ENCODE measurements at places on chromosomes 4 and X.
A peak's percentile ranks its signal among the peaks of the same experiment; 100 is the strongest.

GRCh38 chr4:110154582-110154981 lies 43.8 kb downstream of the ELOVL6 start:
- no peak for DNase-seq

DNA sequence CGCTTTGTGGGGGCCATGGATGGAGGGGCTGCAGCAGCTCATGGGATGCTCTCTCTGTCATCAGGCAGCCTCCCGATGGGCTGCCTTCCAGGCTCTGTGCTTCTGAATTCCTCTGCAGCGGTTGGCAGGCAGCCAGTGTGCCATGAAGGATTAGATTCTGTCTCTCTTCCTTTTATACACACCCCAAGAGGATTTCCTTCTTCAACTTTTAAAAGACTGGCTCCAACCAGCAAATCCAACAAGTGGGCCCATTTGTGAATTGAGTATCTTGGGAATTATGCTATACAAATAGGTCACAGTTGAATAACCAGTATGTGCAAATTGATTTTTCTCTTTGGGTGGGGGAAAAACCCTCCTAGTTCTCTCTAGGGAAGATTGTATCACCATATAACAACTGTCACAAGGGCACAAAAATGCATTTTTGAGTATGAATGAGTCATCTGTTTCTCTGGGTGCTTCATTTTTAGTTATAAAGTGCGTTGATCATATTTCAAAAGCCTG lies 96.8 kb upstream of the FAT1 start:
- DNase-seq = no peak

GRCh38 chrX:13829983-13830382 lies 13.1 kb upstream of the GPM6B start:
- DNase-seq = no peak

GRCh38 chrX:48956728-48957414 lies 536 bp downstream of the OTUD5 start:
- peak; percentile 73 for DNase-seq

DNA sequence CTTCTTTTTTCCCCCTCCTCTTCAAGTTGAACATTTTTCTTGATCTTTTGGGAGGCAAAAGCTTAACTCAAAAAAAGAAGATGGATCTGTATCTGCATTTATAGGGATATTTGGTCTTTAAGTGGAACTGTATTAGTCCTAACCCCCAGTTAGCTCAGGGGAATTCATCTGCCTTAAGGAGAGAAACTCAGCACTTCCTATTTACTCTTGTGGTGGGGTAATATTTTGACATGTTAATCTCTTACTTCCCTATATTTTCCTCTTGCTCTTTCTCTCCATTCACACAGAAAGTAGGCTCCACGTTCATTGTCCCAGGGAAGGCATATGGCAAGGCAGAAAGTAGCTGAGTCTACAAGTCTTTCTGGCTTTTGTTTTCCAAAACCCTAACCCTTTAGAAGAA lies 5.3 kb downstream of the LRRC66 start:
- no peak for DNase-seq

DNA sequence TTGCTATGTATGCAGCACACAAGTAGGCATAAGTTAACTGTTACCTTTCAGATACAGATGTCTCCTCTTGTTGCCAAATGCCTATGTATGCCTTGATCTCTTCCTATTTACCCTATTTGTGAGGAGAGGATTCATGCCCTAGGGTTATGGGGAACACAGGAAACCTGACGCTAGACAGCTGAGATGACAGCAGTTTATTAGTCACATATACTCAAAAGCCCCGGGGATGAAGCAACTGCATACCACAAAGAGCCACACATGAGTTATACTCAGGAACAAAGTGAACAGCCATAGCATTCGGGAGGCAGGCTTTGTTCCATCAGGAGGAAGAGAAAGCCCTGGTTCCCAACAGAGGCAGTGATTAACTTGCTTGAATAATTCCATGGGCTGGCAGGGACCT lies 1011.7 kb upstream of the PCDH7 start:
- no peak for DNase-seq

GRCh38 chr4:54568184-54568583 lies 89.6 kb upstream of the KIT start:
- no peak for DNase-seq

- DNase-seq = no peak
Measured at GRCh38 chr4:174702979-174703478, 126.0 kb downstream of the GLRA3 start.

- no peak for DNase-seq
Measured at GRCh38 chr4:81732980-81733379, 261.3 kb upstream of the RASGEF1B start.

DNA sequence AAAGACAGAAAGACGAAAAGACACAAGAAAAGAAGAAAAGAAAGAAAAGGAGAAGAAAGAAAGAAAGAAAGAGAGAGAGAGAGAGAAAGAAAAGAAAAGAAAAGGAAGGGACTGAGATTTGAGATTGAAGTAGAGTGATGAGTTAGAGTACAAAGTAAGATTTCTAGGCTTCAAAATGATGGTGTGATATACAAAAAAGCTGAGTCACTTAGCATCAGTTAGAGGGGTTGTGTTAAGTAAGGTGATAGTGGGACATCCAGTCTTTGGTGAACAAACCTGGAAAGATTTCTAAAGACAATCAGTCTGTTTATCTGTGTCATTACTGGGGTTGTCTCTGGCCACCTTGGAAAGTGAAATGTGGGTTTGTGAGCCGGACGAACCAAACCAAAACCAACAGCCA lies 13.5 kb downstream of the SLC10A6 start:
- no peak for DNase-seq

GRCh38 chr4:13483768-13484121 lies 395 bp downstream of the RAB28 start:
- DNase-seq = no peak

DNA sequence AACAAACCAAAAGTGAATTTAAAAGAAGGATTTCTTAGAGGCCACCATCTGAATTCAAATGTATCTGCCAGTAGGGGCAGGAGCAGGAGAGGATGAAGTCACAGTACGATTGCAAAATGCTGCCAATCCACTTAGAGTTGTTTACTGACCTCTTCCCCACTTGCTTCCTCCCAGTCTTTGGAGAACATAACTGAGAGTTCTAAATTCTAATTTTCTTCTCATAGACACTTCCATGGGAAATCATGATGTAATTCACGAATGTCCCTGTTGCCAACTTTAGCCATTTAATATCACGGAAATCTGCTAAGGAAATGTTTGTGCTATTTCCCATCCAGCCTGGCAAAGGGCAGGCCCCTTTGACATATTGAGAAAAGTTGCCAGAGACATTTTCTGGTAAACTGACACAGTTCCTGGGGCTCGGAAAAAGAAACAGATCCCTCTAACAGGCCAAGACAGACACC lies 33.6 kb upstream of the NOCT start:
- no peak for DNase-seq

GRCh38 chrX:46865281-46865680 lies 28.4 kb downstream of the RP2 start:
- DNase-seq = no peak

DNA sequence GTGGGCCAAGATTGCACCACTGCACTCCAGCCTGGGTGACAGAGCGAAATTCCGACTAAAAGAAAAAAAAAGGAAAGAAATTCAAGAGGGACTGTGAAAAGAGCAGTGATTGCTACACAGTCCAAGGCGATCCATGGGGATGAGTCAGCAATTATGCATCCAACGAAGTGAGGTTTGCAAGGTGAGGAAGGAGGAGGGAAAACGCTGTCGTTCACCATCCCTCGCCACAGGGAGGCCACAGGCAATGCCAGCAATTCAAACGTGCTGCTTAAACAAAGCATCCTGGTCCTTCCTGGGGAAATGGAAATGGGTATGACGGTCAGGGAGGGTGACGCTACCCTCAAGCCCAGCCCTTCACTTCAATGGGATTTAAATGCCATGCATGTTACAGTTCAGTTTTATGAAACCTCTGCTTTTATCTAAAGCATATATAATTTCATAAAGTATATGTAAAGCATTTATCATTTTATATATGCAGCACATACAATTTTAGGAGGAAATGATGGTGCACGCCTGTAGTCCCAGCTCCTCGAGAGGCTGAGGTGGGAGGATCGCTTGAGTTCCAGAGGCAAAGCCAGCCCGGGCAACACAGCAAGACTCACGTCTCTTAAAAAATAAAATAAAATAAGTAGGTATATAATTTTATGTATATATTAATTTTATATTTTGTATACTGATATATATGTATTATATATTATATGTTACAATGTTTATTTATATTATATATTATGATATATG lies 108.7 kb downstream of the DHRSX start:
- DNase-seq = no peak

DNA sequence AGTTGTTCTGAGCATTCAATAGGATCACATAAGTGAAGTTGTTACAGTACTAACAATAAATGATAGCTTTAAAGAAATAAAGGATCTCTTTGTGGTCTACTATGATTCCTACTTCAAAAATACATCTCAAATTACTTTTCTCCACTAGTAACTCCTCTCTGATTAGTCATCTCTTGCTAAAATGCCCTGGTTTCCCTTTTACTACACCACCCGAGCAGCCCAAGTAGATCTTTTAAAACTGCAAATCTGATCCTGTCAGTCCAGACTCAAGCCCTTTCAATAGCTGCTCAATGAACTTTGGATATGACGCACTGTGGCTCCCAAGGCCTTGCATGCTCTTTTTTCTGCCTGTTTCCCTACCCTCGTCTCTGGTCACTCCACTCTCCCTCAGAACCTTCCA lies 97.5 kb downstream of the MAOA start:
- no peak for DNase-seq

DNA sequence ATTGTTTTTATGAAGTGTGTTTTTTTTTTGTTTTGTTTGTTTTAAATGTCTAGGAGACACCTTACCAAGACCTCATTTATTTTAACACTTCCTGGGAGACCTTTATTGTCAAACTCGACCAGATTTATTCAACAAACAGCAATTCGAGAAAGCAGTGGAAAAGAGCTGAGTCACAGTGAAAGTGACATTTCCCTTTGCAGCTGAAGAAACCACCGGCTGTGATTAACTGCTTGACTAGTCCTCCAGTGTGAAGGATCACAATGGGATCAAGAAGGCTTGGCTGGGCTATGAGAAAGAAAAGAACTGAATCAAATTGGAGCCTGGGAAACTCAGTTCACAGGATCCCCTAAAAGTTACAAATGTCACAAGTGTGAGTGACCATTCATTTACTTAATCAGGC lies 11.9 kb upstream of the ADH7 start:
- no peak for DNase-seq

DNA sequence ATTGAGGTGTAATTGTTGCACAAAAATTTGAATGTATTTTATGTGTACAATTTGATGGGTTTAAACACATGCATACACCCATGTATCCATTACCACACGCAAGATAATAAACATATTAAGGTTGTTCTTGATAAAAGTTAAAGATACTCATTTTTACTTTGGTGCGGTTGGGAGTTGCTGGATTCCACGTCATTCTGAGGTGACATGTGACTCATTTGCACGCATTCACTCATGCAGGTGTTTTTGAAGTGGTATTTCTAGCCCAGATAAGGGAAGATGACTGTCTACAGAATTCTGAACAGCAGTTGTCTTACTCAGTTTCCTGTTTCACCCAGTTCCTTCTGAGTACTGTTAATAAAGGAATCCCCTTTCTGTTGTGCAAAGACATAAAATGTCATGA lies 142.0 kb downstream of the RTL3 start:
- no peak for DNase-seq

GRCh38 chrX:9988762-9989161 lies 21.6 kb downstream of the CLDN34 start:
- DNase-seq = no peak

- DNase-seq = no peak
Measured at GRCh38 chrX:116142976-116143375, 27.6 kb upstream of the AGTR2 start.

- DNase-seq = no peak
Measured at GRCh38 chrX:130121505-130121800, 11.2 kb upstream of the ELF4 start.

DNA sequence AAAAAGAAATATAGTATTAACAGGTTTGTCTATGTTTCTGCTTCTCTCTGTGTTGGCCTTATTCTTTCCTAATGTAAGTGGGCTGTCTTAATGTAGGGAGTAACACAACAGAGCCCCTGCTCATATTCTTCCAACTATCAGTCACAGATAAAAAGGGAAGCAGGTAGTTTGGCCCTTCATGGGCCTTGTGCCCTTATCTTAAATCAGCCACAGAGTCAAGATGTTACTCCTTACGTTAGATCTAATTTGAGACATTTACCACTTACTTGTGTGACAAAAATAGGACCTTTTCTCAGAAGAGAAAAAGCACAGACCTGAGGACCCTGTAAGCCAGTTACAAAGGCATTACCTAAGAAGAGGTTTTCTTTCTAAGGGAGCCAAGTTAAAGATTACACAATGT lies 589.0 kb downstream of the GRXCR1 start:
- no peak for DNase-seq

DNA sequence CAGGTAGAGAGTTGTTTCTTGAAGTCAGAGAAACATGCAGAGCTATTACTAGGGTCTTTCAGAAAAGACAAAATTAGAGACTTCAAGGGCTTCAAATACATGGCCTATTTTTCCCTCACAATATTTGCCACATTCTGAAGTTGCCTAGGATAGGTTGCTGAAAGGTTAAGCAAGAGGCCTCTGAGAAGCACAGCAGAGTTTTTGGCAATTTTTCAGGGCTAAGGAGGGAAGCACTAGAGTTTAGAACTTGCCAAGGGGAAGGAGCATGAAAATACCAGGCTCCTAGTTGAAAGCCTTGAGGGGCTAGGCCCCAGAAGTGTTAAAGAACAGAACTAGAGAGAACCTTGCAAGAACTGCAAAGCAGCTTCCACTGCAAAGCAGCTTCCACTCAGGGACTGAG lies 86.4 kb downstream of the ANAPC10 start:
- DNase-seq = no peak

GRCh38 chr4:10017037-10017893 lies 4.0 kb downstream of the SLC2A9 start:
- no peak for DNase-seq

- DNase-seq = no peak
Measured at GRCh38 chrX:134999469-134999868, 8.7 kb downstream of the SMIM10 start.

- no peak for DNase-seq
Measured at GRCh38 chrX:12007881-12008280, 130.4 kb upstream of the FRMPD4 start.

Measured in activated CD8-positive, alpha-beta memory T cell treated with anti-CD3 and anti-CD28 coated beads for 24 hours (primary cell).